ENCODE measurements at places on chromosomes 5 and 9.

DNA sequence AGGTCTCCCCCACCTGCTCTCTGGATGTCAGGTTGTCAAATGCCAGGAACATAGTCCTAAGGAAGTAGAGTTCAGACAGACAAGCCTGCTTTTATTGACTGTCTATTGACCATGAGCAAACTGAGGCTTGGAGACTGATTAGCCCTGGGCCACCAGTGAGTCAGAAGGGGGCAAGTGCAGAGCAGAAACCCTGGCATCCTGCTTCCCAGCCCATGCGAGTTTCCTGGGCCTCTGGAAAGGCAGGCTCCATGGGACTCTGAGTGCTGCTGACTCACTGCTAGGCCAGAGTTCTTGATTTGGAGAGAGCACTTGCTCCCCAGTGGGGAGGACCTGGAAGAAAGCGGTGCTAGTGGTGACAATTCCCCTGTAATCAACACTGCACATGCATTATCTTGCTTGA is 2.8 kb upstream of the HBEGF start:
- DNase-seq: no peak

DNA sequence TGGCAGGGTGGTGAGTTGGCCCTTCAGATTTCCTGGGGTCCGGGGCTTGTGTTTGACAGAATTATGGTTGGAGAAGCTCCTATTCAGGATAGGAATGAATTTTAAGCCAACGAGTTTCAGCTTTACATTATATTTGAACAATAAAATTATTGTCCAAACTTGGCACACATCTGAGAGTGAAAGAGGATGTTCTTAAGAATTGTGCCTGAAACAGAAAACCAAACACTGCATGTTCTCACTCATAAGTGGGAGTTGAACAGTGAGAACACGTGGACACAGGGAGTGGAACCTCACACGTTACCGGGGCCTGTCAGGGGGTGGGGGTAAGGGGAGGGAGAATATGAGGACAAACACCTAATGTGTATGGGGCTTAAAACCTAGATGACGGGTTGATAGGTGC is 111.8 kb upstream of the ACTBL2 start:
- DNase-seq: no peak

GRCh38 chr5:17433406-17433805 is 64.6 kb upstream of the TAF11L2 start:
- DNase-seq: no peak

GRCh38 chr5:132592521-132592920 is 35.7 kb downstream of the RAD50 start:
- DNase-seq: no peak

GRCh38 chr5:146732962-146733361 is 145.6 kb downstream of the PPP2R2B start:
- DNase-seq: no peak

- DNase-seq: no peak
These were observed 14.5 kb downstream of the KCNIP1 start for GRCh38 chr5:170518277-170518676.

GRCh38 chr5:160757194-160757593 is 94.8 kb downstream of the ATP10B start:
- no peak for DNase-seq

- no peak for DNase-seq
These were observed 7.9 kb upstream of the C1QTNF2 start for GRCh38 chr5:160378330-160378729.

GRCh38 chr9:33117306-33117705 is 40.8 kb upstream of the SMU1 start:
- DNase-seq: no peak

- DNase-seq: no peak
These were observed 48.6 kb downstream of the NR2F1-AS1 start for GRCh38 chr5:93532370-93532769.

DNA sequence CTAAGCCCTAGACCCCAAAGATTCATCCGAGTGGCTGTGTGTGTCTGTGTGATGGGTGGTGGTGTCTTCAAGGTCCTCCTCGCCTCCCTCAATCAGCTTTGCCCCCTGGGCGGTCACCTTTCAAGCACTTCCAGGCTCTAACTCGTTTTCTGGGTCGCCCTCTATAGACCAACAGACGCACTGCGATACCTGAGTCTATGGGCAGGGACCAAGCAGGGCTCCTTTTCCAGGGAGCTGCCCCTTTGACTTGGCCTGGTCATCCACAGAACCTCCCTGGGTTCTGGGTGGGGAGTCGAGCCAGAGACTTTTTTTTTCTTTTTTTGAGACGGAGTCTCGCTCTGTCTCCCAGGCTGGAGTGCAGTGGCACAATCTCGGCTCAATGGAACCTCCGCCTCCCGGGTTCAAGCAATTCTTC is 1.1 kb downstream of the SLC27A4 start:
- peak; percentile 36 for DNase-seq

DNA sequence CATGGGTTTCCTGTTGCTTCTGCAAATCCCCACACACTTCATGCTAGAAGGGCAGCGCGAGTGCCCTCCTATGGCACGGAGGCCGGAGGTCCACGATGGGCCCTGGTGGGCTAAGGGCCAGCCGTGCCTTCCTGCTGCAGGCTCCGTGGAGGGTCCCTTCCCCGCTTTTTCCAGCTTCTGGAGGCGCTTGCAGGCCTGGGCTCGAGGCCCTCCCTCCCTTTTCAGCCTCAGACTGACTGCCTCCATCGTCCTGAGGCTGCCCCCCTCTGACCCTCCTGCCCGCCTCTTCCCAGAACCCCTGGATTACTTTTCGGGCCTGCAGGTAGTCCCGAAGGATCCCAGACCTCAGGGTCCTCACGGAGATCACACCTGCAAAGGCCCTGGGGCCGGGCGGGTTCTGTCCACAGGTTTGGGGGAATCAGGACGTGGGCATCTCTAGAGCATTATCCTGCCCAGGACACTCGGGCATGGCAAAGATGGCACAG is 3.2 kb upstream of the TERT start:
- no peak for DNase-seq

DNA sequence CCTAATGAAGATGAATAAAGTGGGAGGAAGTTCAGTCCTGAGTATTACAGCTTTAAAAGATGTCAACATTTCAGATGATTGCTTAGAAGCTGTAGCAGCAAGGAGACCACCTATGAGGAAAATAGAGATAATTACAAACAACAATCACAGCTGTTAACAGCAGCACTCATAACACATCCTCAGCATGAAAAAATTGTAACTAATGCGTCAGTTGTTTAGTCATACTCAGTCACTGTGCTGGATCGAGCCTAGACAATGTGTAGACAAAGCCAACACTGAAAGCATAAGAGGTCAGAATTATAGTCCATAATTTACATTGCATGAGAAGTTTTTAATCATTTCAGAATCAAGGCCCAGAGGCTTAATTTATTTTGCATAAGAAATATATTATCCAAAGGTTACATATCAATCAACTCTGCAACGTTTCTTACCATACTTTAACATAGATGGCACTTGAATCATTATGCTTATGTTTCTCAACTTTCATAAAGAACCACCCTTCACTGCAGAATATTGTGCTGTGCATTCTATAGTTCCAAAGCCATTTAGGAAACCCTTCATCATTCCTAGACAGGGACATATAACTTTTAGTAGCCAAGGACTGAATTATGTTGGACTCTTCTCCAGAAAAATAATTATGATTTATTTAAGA is 60.2 kb upstream of the HAPLN1 start:
- DNase-seq: no peak

- DNase-seq: no peak
These were observed 117.8 kb upstream of the LHFPL2 start for GRCh38 chr5:78766412-78766762.

GRCh38 chr9:123034881-123035510 is 1.5 kb downstream of the GPR21 start:
- no peak for DNase-seq

GRCh38 chr9:125241863-125242739 is 958 bp upstream of the HSPA5 start:
- DNase-seq: no peak

DNA sequence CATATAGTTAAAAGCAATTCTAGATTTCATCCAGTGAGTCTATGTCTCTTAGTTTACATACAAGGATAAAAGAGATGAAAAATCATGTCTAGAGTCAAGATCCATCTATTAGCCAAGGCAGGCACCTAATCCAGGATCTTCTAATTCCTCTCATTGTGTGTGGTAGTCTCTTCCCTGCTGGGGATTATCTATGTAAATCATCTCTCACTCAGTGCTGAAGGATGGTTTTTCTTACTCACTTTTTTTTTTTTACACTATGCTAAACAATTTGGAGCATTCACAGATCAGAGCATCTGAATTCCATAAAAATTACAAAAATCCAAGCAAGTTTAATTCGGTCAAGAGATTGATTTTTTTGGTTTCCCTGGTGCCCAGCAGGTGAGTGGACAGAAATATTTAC is 154.9 kb upstream of the GDNF start:
- DNase-seq: no peak

GRCh38 chr9:74358959-74359358 is 138.2 kb upstream of the RORB start:
- no peak for DNase-seq

DNA sequence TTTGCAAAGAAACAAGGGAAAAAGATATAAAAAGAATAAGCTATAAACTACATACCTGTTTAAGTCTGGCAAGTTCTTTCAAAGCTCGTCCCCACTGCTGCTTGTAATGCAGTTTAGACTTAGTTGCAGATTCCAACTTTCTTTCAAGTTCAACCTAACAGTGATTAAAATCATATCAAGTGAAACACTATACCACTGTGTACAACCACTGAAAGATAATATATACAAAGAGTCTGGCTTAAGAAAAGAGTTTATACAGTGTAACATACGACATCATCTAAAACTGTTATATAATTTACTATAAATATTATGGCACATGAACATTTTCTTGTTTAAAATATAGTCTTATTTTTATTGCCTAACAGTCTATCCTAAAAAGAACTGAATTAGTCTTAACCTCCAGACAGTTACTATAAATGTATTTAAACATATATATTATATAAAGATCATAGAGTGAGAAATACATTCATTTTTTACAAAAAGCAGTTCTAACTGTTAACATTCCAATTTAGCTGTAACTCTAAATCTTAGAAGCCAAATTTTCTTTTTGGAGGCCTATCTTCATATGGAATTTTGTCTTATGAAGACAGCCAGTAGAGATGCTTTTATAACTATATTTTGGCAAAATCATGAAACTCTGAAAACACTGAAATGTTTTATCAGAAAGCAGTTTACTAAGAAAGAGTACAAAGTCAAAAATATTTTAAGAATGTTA is 58.6 kb downstream of the CEP120 start:
- no peak for DNase-seq

GRCh38 chr5:173642191-173642816 is 25.9 kb upstream of the BOD1 start:
- no peak for DNase-seq

DNA sequence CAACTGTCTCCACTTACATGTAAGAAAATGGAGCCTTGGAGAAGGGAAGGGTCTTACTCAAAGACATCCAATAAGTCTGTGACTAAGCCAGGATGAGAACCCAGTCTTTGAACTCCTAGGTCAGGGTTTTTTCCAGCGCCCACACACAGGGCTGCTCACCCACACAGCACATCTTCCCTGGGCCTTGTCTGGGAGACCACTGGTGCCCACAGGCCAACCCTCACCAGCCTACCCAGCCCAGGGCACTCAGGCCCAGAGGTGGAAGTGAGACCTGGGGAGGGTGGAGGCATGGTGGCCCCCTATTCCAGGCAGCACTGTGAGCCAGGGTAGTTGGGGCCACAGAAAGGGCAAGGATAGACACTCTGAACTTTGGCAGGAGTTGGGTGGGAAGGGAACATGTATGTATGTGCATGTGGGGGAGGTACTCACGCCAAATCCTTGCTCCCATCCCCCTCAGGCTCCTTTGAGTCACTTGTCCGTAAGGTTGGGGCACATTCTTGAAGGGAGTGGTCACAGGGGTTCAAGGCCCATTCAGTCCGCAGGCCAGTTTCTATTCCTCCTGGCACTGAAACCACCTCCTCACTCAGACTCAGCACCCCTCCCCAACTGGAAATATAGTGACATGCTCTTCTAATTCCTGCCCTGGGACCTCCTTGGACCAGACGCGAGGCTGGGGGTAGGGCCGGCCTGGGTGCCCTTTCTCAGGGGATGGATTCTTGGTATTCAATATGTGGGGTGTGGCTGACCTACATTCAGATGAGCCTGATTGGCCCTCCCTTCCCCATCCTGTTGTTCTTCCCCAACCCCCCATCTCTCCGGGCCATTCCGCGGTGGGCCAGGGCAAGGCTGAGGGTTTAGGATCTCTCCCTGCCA is 2.9 kb upstream of the SLC4A9 start:
- DNase-seq: no peak

- DNase-seq: no peak
These were observed 18.3 kb upstream of the STOM start for GRCh38 chr9:121388140-121388905.

DNA sequence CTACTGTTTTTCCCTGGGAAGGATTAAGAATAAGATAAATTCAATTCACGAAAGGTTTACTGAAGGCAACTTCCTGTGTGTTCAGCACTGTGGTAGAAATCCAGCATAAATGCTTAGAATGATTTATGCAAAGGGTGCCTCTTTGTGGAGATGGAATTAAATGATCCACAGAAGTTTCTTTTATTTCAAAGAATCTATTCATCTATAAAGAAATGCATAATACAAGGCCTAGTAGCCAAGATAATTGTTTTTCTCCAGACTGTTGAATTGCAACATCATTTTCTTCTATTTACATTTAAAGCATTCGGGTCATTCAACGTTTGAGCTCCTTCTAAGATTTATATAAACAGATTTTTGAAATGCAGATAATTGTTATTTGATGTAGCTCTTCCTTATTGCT is 138.8 kb upstream of the NFIL3 start:
- no peak for DNase-seq

DNA sequence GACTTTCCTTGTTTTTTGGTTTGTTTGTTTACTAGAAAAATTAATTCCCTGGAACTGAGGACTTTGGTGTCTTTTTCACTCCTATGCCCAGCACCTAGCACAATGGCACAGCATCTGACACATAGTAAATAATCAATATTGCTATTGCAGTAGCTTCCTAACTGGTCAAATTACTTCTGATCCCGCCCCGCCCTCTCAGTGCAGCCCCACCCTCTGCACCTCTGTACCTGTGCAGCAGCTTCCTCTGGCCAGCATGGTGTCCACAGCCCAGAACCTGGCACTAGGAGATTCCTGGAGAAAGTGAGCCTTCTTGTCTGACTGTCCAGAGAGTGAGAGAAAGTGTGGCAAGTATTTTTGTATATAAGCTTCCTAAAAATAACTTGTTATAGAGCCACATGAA is 343.2 kb downstream of the ZNF608 start:
- DNase-seq: no peak

GRCh38 chr9:78765861-78766260 is 468.9 kb downstream of the PSAT1 start:
- DNase-seq: no peak

- no peak for DNase-seq
These were observed 75.1 kb upstream of the FER start for GRCh38 chr5:108672639-108673038.

- DNase-seq: no peak
These were observed 178.7 kb downstream of the PPP2R2B start for GRCh38 chr5:146699664-146700418.

DNA sequence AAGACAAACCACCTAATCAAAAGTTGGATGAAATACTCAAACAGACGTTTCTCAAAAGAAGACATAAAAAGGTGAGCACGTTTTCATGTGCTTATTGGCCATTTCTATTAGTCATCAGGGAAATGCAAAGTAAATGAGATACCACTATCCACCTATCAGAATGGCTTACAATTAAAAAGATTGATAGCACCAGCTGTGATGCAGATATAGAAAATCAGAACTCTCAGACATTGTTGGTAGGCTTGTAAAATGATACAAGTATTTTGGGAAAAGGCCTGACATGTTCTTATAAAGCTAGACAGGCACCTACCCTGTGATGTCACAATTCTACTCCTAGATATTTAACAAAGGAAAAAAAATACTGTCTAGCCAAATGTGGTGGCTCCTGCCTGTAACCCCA is 44.0 kb upstream of the SLC30A5 start:
- DNase-seq: no peak
